ENCODE measurements at places on chromosomes 11 and 22. TPM values are rescaled to one million over a fixed set of nuclear protein-coding genes. Genes with fewer than 3 reads are reported as not detected.

- H3K27me3 ChIP-seq, result no peaks in the 10 kb centered on the region
- DNase-seq, result no peak
- no peak overlapping the region for H3K4me3 ChIP-seq
- no peaks in the 10 kb centered on the region for H3K36me3 ChIP-seq
- no peak overlapping the region for H3K27ac ChIP-seq
Measured at GRCh38 chr22:20591660-20592310, 84.4 kb downstream of the MED15 start.

DNA sequence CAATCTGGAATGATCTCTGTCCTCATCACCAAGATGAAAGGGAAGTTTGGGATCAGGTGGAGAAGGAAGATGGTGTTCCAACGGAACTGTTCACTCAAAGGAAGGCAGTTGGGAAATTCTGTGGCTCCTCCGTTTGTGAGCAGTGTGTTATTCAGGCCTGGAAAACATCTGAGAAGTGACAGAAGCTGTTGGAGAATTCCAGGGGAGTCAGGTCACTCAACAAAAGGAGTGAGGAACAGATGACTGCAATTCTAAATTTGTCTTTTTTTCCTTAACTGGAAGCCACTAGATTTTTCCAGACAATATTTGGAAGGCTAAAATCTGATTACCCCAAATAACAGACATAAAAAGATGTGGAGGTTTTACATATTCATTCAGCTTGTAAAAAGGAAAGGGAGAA is 107.8 kb downstream of the CD44 start:
- no peaks in the 10 kb centered on the region for H3K4me1 ChIP-seq
- H3K36me3 ChIP-seq, result no peaks in the 10 kb centered on the region
- no peak for DNase-seq
- H3K4me3 ChIP-seq, result no peak overlapping the region
- H3K27me3 ChIP-seq, result no peaks in the 10 kb centered on the region
- H3K27ac ChIP-seq, result no peak overlapping the region

GRCh38 chr11:2582351-2582945 is 117.3 kb downstream of the KCNQ1OT1 start:
- no peak for DNase-seq
- no peaks in the 10 kb centered on the region for H3K4me1 ChIP-seq
- no peaks in the 10 kb centered on the region for H3K36me3 ChIP-seq
- no peaks in the 10 kb centered on the region for H3K27me3 ChIP-seq

DNA sequence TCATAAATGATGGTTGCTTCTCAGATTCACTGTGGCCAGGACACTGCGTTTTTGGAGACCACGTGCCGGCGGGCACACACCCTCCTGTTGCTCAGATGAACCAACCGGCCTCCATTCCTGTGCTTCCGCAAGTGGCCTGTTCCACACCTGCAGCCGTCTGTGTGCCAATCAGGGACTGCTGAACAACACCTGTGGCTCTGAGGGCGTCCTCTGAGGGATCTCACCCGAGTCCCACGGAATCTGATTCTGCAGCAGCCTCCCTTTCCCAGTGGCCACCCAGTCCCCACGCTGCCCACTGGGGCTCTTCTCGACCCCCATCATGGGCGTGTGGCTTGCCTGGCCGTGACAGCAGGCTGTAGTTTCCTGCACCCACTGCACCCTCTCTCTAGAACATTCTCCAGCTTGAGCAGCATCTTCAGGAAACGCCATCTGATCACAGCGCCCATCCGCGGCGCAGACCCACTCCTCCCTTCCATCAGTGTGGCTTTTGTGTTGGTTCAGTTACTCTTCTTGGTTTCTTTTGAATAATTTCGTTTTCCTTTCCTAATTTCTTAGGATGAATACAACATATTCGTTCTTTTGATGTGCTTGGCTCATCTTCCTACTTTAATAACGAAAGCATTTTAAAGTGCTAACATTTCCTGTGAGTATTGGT is 100.3 kb upstream of the SLC22A12 start:
- peaks cover 56% of the 10 kb centered on the region for H3K27me3 ChIP-seq
- no peaks in the 10 kb centered on the region for H3K4me1 ChIP-seq
- no peak overlapping the region for H3K4me3 ChIP-seq
- no peak overlapping the region for H3K27ac ChIP-seq
- H3K36me3 ChIP-seq, result no peaks in the 10 kb centered on the region

- H3K4me3 ChIP-seq, result no peak overlapping the region
- no peak for DNase-seq
- no peak overlapping the region for H3K27ac ChIP-seq
- no peaks in the 10 kb centered on the region for H3K27me3 ChIP-seq
Measured at GRCh38 chr11:112655371-112655770, 305.8 kb upstream of the NCAM1 start.

DNA sequence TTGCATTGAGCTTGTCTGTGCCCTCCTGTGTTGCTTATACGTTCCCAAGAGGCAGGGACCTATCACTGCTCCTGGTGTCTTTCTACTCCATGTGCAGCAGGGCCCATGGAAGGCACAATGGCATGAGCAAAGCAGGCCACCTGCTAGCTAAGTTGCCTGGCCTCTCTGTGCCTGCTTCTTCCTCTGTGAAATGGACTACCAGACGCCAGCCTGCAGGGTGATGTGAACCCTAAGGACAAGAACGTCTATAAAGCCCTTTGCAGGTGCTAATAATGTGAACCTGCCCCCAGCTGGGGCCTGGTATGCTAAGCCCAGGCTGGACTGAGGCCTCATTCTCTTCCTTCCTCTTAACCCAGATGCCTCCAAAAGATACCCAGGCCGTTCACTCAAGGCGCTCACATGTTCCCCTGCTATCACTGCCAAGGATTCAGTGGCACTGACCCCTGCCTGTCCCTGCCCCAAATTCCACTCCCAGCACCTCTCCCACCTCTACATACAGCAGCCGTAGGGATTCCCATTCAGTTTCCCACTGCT is 4.0 kb downstream of the GUCD1 start:
- H3K36me3 ChIP-seq, result no peaks in the 10 kb centered on the region
- H3K4me1 ChIP-seq, result peaks cover 8% of the 10 kb centered on the region
- H3K27me3 ChIP-seq, result no peaks in the 10 kb centered on the region
- no peak for DNase-seq

- no peak overlapping the region for H3K4me3 ChIP-seq
- DNase-seq, result no peak
- no peaks in the 10 kb centered on the region for H3K4me1 ChIP-seq
- H3K27me3 ChIP-seq, result peaks cover 94% of the 10 kb centered on the region
Measured at GRCh38 chr11:125263268-125263790, 98.8 kb downstream of the PKNOX2 start.

- no peak overlapping the region for H3K4me3 ChIP-seq
- H3K36me3 ChIP-seq, result 0 out of 2 replicates have a peak, but pooled peaks cover 3% of the 10 kb centered on the region
- DNase-seq, result no peak
Measured at GRCh38 chr11:2687782-2688191, 12.0 kb downstream of the KCNQ1OT1 start.

Gene PRG3
- not detected for total RNA-seq

Gene CCDC34
- 9.0 TPM for total RNA-seq

All from PC-3 (cell line).